ENCODE measurements at places on chromosomes 5 and 9.

DNA sequence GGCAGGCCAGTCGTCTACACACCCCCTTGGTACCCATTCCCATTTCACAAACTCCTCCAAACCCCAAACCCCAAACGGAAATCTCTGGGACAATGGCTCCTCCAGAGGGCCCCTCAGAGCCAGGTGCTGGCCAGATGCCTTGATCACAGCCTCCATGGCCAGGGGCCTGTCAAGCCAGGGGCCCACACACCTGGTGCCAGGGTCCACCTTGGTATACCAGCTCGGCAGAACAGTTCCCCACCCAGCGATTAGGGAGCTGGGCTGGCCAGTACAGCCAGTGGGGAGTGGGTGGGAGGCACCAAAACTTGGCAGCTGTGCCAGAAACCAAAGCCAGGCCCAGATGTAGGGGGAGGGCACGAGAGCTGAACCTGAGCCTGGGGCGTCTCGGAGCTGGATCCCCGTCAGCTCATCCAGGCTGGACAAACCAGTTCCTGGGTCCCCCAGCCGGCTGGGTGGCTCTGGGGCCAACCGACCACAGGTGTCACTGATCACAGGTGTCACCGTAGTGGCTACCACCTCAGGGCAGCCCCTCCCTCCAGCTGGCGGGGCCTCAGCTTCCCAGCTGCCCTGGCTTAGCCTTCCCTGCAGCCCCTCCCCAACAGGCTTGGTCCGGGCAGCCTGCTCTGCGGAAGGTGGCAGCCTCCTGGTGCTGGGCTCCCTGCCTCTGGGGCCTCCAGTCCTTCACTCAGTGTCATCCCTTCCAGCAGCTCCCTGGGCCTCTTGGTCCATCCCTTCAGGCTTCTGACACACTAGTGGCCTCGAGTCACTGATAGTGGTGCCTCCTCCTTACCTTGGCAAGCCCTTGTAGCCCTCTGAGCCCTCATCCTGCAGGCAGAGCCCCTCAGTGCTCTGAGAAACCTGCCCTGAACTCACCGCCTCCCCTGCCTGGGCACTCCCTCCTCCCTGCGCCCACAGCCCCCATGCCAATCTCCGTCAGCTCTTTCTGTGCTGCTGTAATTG is 6.6 kb upstream of the RMND5B start:
- DNase-seq, result no peak

- DNase-seq, result no peak
These were observed 33.0 kb downstream of the POU5F2 start for GRCh38 chr5:93708442-93708841.

GRCh38 chr9:36898431-36899020 is 135.5 kb downstream of the PAX5 start:
- no peak for DNase-seq

DNA sequence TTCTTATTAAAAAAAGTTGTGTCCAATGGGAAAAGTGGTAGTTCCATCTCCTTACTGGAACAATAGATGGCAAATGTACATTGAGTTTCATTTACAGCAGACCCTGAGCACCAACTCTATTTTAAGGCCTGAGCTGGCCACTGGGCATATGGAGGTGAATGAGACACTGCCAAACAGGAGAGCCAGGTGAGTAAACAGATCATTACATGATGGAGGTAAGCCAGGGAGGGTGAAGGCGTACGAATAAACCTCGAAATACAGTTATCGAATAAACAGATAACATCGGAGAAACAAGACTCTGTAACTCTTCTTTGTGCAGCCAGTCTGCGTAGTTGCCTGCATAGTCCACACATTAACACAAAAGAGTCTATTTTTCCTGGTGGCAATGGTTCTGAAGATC is 446.4 kb upstream of the KLF4 start:
- no peak for DNase-seq
